Activated effector memory CD4-positive, alpha-beta T cell treated with Interleukin-2 at 50 U/mL for 16 hours (primary cell): ENCODE measurements at places on chromosomes 12 and 14.

- DNase-seq = no peak
Measured at GRCh38 chr12:20248646-20249045, 119.7 kb upstream of the PDE3A start.

DNA sequence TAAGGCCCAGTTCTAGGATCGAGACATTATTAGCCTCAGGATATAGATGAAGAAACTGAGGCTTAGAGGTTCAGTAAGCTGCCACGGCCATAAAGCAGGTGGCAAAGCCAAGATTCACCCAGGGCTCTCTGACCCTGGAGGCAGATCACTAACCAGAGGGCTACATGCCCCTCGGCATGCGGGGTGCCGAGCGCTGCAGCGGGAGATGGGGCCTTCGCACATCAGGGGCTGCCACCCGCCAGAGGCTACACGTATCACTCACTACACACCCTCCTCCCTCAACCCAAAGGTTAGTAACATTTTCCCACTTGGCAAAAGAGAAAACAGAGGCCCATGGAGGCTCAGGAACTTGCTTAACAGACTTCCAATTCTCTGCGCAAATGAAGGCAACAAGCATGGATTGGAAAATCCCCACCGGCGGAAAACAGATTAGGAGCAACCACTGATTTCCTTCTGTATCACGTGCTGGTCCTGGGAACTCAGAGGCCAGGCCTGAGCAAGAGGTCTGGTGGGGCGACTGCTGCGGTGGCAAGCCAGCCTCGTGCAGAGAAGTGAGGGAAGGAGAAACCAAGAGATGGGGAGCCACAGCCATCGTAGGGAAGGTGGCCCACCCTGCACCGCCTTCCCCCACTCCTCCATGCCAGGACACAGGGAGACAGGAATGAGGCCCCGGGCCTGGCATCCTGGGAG is 6.0 kb downstream of the CCDC85C start:
- DNase-seq = no peak

DNA sequence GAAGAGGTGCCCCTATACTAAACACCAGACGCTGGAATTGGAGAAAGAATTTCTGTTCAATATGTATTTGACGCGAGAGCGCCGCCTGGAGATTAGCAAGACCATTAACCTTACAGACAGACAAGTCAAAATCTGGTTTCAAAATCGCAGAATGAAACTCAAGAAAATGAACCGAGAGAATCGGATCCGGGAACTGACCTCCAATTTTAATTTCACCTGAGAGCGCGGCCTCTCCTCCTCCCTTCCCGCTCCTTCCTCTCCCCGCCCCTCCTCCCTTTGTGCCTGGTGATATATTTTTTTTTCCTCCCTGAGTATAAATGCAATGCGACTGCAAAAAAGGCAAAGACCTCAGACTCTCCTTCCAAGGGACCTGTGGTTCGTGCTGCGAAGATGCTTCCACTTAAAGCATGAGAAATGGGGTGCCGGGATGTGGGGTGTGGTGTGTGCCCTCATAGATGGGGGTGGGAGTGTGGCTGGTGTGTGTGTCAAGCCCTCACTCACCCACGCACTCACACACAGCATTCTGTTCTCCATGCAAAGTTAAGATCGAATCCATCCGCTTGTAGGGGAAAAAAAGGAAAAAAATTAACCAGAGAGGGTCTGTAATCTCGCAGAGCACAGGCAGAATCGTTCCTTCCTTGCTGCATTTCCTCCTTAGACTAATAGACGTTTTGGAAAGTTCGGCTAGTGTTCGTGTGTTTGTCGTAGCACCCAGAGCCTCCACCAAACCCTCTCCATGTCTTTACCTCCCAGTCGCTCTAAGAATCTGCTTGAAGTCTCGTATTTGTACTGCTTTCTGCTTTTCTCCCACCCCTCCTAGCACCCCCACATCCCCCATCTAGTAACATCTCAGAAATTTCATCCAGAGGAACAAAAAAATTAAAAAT is 4.5 kb downstream of the HOXC10 start:
- no peak for DNase-seq

GRCh38 chr12:52763991-52764390 is 13.2 kb downstream of the KRT76 start:
- no peak for DNase-seq

- no peak for DNase-seq
Measured at GRCh38 chr12:67826946-67827720, 162.1 kb upstream of the IFNG-AS1 start.

DNA sequence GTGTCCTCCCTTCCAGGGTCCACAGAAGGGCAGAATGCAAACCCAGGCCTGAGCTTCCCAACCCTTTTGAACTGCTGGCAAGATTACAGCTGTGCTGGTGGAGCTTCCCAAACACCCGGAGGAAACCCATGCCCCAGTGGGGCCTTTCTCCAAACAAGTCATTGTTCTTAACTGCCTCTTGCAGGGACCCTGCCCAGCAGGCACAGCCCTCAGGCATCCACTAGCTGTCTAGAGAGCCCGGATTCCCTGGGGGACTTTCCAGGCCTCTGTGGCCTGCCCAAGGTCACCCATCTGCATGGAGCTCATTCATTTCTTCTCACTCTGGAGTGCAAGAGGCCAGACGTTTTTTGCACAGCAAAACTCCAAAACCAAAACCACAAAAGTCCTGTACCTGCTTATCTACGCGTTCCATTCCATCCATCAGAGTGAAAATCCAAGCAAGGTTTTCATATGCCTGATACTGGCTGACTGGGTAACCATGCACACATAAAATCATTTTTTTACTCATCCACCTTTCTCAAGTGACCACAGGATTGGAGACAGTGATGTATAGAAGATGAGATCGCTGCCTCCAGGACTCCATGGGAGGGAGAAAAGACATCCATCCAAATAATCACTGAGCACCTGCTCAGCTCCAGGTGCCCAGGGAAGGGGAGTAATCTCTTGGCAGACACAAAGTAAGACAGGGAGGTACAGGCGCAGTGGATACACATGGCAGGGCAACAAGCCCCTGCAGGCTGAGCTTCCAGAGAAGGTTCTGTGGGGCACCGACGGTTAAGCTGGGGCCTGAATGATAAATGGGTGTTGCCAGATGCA is 17.2 kb upstream of the BDKRB2 start:
- DNase-seq = no peak

DNA sequence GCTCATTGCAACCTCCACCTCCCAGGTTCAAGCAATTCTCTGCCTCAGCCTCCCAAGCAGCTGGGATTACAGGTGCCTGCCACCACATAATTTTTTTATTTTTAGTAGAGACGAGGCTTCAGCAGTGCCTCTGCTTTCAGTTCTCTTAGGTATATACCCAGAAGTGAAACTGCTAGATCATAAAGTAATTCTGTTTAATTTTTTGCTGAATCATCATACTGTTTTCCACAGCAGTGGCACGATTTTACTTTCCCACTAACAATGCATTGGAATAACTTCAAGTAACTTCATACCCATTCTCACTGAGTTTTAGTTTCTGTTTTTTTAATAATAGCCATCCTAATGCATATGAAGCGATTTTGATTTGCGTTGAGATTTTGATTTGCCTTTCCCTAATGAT is 148.0 kb upstream of the G2E3 start:
- DNase-seq = no peak

DNA sequence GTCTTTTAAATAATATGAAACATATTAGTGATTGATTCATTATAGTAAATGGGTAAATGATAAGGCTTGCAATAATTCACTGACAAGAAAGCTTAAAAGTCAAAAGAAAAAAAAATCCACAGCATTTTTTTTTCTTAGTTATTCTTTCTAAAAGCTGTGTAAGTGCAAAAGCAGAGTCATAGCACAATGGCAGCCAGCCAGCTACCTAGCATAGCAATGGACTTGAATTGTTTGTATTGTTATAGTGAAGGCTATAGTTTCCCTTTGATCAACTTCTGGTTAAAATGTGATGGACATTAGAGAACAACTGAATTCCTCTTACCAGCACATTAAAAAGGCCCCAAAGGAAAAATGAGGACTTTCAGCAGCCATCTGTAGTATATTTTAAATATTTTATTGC is 232.1 kb downstream of the NAV3 start:
- DNase-seq = no peak

GRCh38 chr12:27060740-27061139 is 21.6 kb downstream of the C12orf71 start:
- DNase-seq = no peak

DNA sequence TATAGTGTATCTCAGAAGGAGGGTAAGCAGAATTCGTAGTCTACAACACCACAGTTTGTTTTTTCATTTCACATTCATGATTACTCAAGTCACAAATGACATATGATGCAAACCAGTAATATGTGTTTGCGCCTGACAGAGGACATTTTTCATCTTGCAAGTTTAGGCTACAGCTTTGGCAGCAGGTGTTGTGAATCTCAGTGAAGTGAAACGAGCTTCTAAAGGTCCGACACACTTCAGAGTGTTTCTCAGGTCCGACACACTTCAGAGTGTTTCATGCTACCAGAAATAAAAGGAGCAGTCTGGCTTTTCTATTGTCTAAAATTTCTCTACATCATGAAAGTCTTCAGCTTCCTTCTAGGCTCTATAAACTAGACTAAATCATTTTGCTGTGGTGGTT is 22.7 kb downstream of the CLEC14A start:
- DNase-seq = no peak

GRCh38 chr12:105256921-105257320 is 20.9 kb upstream of the APPL2 start:
- no peak for DNase-seq

DNA sequence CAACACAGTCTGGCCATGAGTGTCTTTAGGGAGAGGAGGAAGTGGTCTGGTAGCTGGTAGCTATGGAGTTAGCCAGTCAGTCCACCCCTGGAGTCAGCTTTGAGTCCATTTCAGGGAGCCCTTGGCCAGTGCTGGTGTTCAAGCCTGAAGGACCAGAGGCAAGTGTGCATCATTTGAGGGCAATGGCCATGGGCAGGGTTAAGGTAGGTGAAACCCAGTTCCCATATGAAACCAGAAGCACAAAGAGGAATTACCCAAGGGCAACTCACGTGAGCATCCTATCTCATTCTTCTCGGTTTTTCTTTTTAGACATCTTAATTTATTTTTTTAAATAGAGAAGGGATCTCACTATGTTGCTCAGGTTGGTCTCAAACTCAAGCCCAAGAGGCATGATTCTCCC is 61.3 kb upstream of the ACTN1 start:
- DNase-seq = no peak

DNA sequence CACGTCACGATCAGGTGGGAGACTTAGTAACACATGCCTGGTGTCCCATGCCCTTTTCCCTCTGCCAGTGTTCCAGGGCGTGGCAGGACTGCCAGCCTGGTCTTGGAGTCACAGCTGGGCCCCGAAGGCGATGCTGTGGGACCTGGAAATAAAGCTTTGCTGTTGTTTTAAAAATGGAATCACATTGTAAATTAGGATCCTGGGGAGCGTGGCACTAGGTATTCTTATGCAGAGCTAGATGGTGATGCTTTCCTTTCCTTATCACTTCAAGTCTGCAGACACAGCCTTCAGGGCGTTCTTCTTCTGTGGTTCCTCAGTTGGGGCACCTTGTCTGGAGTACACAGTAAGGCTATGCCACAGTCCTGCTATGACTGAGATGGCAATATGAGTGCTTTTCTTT is 64.6 kb downstream of the BICD1 start:
- DNase-seq = no peak

DNA sequence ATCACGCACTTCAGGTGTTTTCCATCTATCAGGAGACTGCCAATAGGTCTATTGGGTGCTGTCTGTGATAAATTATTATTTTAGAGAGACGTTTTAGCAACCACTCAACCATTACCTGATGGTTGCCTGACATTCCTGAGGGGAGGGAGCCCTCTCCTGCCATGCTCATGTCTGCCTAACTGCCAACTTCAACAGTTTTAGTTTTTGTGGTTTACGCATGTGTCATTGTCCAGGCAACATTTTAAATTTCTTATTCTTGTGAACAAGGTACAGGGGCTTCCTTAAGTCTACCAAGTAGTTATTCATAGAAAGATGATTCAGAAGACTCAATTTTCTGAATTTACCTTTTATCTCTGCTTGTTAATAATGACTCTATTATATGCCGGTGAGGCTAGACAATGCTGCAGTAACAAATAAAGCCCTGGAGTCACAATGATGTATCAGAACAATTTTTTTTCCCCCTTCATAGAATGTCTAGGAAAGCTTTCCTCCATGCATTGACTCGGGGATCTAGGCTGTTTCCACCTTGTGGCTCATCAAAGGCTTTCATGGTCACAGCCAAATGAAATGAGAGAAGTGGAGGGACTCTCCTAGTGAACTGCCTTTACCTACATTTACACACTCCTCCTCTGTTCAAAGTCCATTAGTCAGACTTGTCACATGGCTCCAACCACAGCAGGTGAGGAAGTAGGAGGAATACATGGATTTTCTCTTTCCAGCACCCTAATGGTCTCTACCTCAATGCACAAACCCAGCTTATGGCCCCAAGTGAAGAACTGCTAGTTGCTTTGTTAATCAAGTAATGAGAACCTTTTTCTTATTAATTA is 225.8 kb downstream of the CRADD start:
- no peak for DNase-seq

GRCh38 chr12:90485560-90485959 is 469.4 kb downstream of the CCER1 start:
- no peak for DNase-seq

DNA sequence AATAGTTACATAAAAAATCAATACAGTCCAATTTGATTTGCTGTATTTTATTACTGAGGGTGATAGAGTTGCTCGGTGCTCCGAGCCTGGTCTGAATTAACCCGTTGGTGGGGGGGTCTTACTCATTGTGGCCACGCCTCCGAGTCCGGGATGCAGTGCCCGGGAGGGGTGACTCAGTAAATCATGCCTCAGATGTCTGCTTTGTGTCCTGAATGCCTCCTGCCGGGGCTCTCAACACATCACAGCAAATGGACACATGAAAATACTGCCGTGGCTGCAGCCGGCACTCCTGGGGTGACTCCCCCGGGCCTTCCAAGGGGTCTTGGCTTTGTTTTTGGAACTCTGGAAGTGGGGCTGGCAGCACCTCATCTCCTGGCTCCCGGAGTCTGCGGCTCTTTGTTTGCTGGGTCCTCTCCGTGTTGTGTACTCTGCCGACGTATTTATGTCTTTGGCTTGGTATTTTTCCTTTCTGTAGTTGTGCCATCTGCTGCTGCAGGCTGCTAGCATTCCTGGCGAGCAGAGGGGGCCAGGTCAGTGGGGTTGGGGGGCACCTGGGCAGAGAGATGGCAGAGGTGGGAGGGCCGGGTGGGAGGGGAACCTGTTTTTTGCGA is 129.0 kb downstream of the AACS start:
- no peak for DNase-seq

- no peak for DNase-seq
Measured at GRCh38 chr14:104361921-104362681, 217.5 kb upstream of the C14orf180 start.

- DNase-seq = no peak
Measured at GRCh38 chr12:2306735-2307134, 253.9 kb downstream of the CACNA1C start.

DNA sequence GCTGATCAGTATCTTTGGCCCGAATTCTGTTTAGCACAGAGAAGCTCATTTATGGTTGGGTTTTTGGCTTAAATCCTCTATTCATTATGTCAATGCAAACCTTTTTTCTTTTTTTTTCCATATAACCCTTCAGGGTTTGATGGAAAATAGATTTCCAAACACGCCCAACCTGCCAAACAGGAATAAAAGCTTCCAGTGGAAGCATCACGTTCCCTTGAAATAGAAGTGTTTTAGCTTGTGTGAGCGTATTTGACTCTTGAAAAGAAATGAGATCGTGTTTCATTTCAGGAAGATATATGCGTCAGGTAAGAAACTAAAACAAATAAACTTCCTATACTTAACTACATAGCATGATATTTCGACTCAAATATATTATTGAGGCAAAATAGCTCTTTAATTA is at the start of gene PIK3C2G:
PIK3C2G (plus strand) TSS at position 246 of the 400 bp plus-strand sequence. CDS start 20,564 bp downstream, outside the sequence.
- no peak for DNase-seq
